KBM-7 (cell line): ENCODE measurements at places on chromosomes 5 and 9.
A peak's percentile ranks its signal among the peaks of the same experiment; 100 is the strongest.

- DNase-seq, result peak; percentile 24
Measured at GRCh38 chr5:6886866-6887265, 173.6 kb downstream of the TENT4A start.

DNA sequence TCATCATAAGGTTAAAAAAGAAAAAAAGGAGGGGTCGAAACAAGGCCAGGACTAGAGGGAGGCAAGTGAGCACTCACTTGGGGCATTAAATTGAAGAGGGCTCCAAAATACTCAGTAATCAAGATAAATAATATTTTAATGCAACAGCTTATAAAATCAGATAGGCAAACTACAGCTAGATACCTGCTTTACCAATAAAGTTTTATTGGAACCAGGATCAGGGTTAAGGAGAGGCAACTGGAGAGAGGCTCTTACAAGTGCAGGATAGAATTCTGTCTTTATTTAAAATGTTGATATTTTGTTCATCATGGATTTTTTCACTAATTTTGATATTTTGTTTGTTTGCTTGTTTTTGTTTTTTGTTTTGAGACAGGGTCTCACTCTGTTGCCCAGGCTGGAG lies 30.3 kb upstream of the PURA start:
- DNase-seq, result no peak

DNA sequence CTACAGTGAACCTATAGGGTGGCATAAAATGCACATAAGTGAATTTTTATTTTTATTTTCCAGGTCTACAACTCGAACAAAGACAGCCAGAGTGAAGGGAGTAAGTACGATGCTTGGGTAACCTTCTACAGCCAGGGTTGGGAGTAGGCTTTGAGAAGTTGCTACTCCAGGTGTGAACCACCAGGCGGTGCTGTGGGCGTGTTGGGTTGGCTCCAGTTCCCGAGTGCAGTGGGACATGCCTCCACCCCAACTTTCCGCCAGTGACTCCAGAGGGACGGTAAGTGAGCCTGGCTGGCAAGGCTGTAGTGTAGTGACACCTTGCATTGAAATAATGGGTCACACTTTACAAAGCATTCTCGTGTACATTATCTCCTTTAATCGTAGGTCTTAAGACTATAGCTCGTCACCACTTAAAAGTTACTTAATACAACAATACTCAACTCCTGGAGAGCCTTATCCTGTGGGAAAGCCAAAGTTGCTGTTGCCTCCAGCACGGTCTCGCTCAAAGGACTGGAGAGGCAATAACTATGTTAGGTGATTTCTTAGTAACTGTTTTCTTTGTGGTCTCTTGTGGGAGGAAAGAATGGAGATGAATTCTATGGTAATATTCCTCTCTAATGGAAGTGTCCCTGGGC lies 244.0 kb downstream of the ARHGAP26 start:
- peak; percentile 58 for DNase-seq

GRCh38 chr5:68875351-68875750 lies 218.5 kb upstream of the SLC30A5 start:
- no peak for DNase-seq

DNA sequence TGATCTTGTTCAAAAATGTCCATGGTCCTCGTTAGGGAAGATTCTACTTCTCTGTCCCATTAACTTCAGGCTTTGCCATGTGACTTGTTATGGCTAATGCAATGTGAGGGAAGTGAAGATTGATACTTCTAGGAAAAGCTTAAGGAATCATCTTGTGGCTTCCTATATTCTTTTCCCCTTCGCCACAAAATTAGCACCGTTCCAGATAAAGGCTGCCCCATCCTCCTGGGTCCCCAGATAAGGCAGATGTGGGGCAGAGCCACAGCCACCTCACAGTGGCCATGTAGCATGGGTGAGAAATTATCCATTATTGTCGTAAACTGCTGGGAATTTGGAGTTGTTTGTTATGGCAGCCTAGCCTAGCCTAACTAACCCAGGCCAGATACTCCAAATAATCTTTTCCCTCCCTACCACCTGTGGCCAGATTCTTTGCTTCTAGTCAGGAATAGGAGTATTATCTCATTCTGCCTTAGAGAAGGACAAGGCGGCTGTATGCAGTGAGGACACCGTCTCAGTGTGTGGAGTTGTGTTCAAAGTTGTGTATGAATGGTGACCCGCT lies 31.9 kb upstream of the BOD1 start:
- no peak for DNase-seq

DNA sequence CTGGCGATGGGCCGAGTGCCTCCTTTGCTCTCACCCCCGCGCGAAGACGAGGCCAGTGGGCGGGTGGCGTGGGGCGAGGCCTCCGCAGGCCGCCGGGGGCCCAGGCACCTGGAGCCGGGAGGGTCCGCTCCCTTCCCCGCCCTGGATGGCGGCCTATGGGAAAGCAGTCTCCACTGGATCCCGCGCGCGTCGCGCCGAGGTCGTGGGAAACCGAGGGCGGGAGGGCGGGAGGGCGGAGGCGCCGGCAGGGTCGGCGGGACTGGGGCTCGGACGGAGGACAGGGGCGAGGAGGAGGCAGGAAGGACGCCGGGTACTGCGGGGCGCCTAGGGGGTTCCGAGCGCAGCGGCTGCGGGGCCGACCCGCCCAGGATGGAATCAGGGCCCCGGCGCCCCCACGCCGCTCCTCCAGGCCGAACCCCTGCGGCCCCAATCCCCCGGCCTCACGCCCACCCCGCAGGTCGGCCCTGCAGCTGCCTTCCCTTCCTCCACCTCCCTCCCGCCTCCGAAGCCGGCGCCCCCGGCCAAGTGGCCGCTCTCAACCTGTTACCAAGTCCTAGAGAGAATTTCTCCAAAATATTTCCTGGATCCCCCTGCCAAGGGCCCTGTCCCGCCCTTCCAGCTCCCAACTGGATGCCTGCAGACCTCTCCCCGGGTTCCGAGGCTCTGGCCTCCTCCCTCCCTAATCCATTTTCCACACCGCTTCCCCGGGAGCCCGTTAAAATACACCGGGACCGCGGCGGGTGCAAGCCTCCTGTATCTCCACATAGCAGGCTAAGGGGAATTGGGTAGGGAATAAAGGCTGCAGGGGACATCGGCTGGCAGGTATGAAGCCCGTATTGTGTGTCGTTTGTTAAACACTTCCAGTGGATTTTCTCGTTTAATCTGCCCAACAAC lies 146.3 kb downstream of the ERCC6L2 start:
- DNase-seq, result no peak

- no peak for DNase-seq
Measured at GRCh38 chr9:93659837-93660177, 83.4 kb downstream of the PHF2 start.

DNA sequence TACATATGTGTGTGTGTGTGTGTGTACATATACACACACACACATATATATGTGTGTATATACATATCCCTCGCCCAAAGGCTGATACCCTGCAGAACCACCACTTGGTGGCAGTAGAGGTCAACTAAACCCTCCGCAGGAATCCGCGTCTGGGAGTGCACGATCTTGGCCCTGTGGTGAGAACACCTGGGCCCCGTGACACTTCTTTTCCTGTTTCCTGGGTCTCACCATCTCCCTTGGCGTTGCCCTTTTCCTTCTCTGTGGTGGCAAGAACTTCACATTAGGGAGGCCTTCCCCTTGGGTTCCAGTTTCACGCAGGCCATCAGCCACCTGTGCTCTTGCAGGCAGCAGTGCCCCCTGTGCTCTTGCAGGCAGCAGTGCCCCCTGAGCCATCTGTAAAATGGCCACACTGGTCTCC lies 8.2 kb downstream of the IL9 start:
- peak; percentile 74 for DNase-seq

DNA sequence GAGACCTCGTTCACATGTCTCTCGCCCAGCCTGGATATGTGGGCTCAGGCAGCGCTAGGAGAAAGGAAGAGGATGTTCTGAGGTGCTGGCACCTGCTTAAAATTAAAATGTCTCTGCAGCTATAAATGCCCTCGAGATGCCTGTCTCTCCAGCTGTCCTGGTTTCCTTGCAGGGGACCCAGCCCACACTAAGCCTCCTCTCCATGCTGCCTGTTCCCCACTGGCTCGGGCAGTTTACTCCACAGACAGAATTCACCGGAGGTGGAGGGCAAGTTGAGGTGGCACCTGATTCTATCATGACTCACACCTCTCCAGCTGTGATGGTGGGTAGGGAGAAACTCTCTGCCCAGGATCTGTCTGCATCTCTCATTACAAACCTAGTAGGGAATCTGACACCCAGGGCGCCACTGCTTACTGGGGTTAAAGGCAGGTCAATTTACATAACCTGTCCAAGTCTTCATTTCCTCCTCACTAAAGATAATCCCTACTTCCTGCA lies 420.9 kb downstream of the SPOCK1 start:
- DNase-seq, result no peak

DNA sequence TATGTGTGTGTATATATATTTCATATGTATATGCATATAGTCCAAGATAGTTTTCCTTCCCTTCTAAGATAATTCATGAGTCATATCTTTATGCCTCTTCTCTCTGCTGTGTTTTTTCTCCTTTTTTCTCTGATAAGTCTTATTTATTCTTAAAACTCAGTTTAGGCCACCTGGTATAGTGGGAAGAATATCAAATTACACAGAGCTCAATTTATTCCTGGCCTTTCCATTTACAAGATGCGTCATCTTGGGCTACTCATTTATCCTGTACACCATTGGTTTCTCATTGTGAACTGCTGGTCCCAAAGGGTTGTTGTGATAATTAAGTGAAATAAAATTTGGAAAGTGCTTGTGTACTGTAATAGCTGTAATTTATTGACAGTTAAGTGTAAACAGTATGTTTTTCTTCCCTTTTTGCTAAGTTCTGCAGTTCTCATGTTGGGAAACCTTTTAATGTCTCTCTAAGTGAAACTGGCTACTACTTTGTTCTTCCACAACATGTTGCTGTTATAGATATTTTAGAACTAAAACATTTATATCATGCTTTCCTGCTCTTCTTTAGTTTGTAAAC lies 19.4 kb downstream of the CCDC171 start:
- DNase-seq, result no peak

- DNase-seq, result no peak
Measured at GRCh38 chr5:17806818-17807468, 172.7 kb downstream of the TAF11L14 start.

DNA sequence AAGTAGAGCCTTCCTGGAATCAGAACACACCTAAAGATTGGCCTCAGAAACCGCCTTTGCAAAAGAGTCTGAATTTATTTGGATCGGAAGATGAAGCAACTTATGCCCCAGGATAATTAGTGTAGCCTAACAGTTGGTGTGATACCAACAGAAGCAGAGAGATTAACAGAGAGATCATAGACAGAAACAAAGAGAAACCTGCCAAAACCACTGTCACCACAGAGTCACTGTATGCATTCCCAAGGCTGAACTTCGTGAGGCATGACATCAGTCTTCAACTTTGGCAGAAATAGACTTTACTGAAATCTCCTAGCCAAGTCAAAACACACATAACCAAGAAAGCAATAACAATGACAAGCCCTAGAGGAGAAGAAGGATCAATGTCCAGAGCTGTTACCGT lies 361.8 kb downstream of the ELAVL2 start:
- DNase-seq, result no peak

DNA sequence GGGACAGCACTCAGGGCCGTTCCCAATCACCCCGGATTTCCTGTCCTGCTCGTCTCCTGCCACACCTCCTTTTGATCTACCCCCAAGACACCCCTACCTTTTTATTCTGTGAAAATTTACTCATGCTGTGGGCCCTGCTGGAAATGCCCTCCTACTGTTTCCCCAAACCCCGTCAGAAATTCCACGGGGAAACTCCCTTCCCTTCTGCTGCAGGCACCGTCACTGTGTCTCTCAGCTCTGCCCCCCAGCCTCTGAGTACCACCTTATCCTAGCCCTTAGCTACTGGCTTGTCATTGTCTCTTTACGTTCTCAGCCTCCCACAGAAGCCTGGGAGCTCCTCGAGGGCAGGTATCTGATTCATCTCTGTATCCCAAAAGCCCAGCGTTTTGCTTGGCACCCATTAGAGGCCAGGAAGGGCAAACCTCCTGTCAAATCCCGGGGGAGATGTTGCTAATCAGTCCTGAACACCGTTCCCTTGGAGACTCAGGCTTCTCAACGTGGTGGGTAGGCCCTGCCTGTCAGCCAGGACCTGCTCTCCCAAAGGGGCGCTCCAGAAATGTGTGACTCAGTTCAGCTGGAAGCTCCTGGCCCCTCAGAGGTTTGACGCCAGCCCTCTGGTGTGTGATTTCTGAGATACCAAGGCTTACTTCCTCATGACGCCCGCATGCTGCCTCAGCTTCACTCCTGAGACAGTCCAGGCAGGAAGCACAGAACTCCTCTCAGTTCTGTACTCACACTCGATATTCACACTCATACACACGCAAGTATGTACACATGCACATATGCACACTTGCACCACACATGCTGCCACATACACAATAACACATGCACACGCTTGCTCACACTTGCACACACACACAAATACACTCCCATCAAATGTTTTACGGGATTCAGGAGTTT lies 50.7 kb upstream of the GRHPR start:
- peak; percentile 38 for DNase-seq

DNA sequence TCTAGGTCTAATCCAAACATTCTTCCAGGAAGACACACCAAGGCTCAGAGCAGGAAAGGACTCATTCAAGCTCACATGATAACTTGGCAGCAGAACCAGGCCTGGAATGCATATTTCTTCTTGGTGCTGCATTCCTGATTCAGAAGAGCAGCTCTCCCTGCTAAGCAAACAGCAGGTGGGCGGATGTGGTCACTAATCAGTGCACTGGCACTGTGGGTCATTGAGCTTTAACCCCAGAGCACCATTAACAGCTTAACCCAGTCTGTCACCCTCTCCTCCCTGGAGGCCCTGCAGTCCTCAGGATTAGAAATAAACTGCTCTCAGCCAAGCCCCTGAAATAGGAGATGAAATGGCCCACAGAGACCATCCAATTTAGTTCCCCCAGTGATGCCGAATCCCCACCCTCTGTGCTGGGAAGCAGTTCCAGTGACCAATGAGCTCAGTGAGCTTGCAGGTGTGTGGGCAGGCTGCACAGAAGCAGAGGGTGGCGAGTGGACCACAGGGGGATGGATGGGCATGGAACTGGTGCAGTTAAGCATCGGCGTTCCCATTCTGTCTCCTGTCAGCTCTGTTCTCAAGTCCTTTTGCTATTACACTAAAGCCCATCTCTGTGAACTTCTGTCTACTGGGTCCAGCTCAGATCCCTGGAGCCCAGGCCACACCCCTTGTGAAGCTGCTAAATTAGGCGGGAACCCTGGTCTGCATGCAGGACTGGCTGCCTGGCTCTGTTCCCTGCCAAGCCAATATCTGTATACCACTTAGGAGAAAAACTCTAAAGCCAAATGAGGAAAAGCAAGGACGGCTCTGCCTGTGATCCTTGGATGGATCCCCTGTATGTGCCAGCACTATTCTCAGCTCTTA lies 16.6 kb upstream of the MEGF9 start:
- no peak for DNase-seq

GRCh38 chr9:37293664-37294524 lies 128.6 kb upstream of the GRHPR start:
- DNase-seq, result no peak

GRCh38 chr9:85421641-85422040 lies 320.1 kb downstream of the AGTPBP1 start:
- no peak for DNase-seq

GRCh38 chr5:532521-533242 lies 8.4 kb upstream of the SLC9A3 start:
- no peak for DNase-seq

DNA sequence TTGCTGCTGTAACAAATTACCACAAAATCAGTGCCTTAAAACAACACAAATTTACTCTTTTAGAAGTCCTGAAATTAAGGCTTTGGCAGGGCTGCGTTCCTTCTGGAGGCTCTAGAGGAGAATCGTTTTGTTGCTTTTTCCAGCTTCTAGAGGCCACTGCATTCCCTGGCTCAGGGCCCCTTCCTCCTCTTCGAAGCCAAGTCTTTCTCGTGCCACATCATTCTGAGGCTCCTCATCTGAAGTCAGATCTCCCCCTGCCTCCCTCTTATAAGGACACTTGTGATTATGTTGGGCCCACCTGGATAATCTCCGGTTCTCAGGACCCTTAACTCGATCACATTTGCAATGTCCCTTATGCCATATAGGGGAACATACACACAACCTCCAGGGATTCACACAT lies 48.0 kb downstream of the SLC22A5 start:
- no peak for DNase-seq
